ENCODE measurements at places on chromosomes 7 and 10.

GRCh38 chr10:103181244-103181643 is 11.8 kb downstream of the NT5C2 start:
- DNase-seq = no peak

DNA sequence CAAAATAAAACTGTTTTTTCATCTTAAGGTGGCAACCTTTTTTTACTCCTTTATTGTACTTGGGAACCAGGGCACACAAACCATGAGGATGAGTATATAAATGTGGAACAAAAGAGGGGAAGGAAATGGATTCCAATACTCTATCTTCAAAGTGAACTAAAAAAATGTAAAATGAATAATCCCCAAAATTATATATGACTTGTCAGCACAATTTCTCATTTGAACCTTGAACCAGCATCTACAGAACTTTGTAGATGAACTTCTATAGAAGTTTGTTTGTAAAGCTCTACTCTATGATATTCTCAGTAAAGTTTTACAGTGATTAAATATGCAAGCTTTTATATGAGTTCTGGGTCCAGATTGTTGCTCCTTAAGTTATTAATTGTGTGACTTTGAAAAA is 218.2 kb upstream of the ETV1 start:
- DNase-seq = no peak

DNA sequence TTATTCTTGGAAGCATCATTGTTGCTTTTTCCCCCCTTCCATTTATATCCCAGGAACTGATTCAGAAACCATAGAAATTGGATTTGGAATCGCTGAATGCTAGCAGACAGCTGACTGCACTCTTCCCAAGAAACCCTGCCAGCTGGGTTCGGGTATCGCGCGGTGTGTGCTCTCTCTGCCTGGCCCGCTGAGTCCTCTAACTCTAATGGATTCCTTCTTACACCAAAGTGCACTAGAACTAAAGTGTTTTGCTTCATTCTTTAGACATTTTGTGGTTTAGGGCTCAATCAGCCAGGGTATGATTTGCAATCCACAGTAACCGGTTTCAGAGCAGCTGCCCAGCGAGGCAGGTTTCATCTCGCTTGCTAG is 92.2 kb downstream of the EGFR start:
- no peak for DNase-seq

- DNase-seq = no peak
Measured at GRCh38 chr10:117996709-117997108, 50.0 kb downstream of the RAB11FIP2 start.

DNA sequence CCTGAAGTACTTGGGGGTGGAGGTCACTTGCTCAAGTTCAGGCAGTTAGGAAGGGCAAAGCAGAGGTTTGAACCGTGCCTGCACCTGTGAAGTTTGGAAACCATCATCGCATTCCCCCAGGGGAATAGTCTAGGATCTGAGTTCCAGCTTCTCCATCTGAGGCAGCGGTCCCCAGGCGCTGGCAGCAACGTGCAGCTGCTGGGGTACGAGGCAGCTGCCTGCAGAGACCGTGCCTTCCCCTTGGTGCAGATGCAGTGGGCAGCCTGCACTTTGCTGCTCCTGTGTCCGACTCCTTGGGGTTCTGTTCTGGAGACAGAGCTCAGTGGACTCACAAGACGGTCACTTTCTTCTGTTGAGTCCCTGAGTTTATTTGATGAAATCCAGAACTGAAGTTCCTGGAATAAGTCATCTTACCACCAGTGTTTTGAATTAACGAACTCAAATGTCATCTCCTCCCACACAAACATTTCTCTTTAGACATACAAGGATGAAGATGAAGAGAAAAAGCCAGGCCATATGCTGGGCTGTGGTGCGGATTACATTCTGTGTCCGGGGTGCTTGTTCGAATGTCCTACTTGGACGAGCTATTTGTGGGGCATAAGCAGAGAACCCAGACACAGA is 19.9 kb upstream of the GIMAP8 start:
- no peak for DNase-seq

DNA sequence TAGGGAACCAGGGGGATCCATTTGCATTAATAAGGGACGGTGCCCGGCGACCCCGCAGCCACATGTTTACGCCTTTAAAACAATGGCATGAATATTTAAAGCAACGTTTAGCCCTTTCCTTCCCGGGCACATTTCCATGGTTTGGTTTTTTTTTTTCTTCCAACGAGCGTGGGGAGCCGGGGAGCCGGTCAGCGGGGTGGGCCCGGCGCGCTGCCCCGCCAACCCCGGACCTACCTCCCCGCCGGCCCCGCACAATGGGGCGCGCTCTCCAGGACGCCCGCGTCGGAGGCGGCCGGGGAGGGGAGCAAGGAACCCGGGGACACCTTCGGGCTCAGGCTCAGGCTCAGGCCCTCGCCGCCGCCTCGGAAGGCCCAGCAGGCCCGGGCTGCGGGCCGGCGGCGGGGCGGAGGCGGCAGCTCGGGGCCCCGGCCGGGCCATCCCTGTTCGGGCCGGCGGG is 1.0 kb downstream of the SEPHS1 start:
- DNase-seq = no peak

GRCh38 chr10:86922553-86922961 is 34.9 kb downstream of the MMRN2 start:
- DNase-seq = no peak

GRCh38 chr10:114394531-114394930 is 9.8 kb downstream of the AFAP1L2 start:
- DNase-seq = no peak

DNA sequence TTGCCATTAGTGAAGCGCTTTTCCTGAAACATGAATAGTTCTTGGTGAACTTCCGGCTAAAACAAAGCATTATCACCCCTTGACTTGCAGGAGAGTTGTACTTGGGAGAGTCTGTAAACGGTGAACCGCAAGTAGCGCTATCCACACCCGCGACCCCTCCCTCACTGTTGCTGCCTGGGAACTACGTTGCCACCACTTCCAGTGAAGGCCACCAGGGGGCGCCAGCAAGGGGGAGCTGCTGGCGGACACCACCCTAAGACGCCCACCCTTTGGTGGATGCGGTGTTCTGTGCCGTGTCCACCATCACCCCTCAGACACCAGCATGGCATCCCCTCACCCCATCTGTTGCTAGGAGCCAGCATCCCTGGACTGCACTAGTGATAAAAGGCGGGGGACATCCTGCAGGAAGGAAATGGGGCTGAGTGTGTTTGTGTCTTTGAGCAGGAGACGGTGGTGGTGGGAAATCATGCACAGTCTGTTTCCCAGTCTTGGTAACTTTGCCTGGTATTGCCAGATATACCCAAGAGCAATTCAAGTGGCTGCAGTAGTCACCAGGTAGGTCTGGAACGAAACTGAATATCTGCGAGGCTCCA is 298.2 kb downstream of the FRMD4A start:
- peak; percentile 39 for DNase-seq
